ENCODE measurements at places on chromosomes 7 and 10.

DNA sequence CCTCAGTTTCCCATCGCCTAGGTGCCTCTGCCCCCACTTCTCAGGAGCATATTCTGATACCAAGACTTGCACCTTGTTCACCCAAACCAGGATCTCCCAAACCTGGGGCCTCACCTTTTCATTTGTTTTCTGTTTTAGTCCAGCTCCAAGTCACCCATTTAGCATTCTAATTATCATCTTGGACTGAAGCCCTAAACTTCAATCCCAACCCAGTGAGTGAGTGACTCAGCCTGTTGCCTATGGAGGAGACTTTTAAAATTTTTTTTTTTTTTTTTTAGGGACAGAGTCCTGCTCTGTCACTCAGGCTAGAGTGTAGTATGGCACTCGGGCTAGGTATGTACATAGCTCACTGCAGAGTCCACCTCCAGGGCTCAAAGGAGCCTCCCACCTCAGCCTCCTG lies 378.9 kb upstream of the AUTS2 start:
- no peak for DNase-seq

GRCh38 chr10:132384618-132385388 lies 12.2 kb upstream of the PWWP2B start:
- DNase-seq = no peak

DNA sequence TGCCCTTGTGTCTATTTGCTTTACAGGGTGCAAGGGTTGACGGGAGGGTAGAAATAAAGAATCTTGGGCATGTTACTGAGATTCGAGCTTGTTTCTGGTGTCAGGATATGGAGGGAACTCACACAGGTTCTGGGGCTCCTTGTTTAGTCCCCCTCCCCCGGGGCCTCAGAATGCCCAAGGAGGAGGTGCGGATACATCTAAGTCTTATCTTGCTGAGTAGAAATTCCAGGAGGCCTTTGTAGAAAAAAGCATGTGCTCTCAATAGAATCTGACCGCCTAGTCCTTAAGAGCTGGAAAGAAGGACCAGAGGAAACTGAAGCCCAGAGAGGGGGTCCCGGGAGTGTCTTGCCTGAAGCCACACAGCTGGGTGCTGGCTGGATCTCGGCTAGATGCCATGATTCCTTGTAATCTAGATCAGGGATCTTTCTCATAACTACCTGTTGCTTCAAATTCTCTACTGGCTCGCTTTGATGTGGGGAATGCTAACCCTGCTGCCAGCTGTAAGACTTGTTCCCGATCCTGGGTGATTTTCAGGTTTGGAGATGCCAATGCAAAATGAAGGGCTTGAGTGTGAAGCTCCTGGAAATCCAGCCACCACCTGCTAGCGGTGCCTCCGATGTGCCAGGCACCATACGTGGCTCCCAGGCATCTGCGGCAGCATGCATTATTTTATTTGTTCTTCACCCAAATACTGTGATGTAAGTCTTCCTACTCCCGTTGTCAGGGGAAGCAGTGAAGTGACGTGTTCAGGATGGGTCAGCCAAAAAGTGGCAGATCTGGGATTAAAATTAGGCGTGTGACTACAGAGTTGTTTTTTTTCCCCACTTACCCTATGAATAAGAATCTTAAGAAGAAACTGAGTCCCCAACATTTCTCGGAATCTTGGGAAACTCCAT lies 226.0 kb downstream of the TCF7L2 start:
- DNase-seq = no peak

DNA sequence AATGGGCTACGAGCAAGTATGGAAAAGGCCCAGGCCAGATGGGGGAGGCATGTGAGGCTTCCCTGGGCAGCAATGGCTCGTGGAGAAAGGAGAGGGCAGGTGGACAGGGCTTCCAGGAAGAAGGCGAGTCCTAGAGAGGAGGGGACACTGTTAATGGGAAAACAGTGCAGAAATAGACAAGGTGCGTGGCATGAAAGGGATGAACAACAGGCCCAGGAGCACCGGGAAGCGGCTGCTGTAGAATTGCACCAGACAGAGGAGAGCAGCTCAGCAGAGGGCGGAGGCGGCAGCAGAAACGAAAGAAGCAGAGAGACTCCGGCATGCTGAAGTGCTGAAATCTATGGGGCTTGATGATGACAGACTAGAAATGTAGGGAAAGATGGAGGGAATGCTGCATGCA lies 102.1 kb downstream of the PIP4K2A start:
- DNase-seq = no peak

DNA sequence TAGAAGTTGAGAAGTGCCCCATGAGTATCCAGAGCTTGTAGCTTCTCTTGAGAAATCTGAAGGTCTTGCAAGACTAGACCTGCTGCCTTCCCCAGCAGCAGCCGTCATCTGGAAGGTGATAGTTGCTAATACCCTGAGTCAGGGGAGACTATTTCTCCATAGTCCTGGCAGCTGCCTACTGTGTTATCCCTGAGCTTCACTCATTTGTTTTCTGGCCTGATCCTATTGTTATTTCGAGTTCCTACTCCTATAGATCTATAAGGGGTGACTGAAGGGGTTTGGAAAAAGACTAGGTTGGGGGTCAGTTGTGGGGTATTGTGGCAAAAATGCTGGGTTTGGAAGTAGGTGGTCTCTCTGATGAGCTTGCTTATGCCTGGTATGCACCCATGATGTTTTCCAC lies 297.8 kb downstream of the CNTNAP2 start:
- DNase-seq = no peak

- DNase-seq = no peak
Measured at GRCh38 chr7:17298840-17299482, 509 bp downstream of the AHR start.

DNA sequence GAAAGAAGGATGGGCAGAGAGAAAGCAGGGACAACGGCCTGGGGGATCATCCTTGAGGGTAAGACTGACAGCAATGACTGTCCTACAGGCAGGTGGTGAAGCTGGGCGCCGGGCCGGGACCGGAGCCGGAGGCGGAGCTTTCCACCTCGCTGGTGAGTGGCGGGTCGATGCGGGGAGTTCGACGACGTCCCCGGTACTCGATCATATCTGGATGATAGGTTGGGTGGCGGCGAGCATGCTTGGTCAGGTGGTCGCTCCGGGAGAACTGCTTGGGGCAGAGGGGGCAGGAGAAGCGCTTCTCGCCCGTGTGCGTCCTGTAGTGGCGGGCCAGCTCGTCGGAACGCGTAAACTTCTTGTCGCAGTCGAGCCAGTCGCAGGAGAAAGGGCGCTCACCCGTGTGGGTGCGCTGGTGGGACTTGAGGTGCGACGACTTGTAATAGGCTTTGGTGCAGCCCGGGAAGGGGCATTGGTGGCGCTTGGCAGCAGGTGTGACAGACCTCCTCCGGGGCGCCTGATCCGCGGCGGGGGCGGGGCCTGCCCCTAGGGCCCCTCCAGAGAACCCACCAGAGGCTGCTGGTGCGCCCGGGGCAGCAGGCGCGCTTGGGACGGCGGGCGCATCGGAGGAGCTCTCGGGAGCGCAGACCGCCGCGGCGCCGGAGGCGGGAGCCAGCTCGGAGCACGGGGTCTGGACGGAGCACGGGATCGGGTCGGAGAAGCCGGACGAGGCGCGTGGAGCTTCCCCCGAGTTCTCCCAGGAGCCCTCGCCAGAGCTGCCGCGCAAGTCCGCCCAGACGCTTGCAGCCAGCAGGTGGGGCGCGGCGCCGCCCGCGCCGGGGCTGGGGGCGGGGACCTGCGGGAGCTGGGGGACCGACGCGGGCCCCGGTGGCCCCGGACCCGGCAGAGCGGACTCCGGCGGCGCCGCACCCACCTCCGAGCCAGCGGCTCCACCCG lies 752 bp downstream of the KLF14 start:
- no peak for DNase-seq

- no peak for DNase-seq
Measured at GRCh38 chr7:2307690-2308107, 6.5 kb downstream of the SNX8 start.

GRCh38 chr7:9958486-9958885 lies 1015.2 kb upstream of the PHF14 start:
- DNase-seq = no peak

DNA sequence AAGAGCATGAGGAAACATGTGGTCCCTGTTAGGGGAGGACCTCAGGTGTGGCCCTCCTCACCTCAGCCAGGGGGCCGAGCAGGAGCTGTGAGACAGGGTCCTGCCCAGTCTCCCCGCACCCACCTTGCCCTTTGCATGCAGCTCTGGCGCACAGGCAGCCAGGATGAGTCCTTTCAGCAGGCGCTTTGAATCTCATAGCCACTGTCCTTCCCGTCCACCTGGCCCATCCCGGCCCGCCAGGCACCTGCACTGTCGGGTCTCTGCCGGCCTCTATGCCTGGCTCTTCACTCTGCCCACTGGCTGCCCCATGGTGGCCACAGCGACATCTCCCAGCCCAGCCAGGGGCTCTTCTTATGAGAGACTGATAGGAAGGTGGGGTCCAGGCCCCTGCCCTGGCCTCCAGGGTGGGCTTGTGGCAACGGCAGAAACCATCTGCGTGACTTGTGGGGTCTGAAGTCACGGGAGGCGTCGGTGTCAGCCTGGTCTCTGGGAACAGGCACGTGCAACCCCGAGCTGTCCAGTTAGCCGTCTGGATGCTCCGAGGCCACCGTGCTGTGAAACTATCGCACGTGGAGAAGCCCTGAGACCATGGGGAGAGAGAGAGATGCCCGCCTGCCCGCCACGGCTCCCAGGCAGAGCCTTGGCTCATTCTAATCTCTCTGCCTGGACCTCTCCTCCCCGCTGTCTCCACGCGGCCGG lies 37.4 kb downstream of the FOXL3 start:
- DNase-seq = no peak
